ENCODE measurements at places on chromosomes 16 and 17.

DNA sequence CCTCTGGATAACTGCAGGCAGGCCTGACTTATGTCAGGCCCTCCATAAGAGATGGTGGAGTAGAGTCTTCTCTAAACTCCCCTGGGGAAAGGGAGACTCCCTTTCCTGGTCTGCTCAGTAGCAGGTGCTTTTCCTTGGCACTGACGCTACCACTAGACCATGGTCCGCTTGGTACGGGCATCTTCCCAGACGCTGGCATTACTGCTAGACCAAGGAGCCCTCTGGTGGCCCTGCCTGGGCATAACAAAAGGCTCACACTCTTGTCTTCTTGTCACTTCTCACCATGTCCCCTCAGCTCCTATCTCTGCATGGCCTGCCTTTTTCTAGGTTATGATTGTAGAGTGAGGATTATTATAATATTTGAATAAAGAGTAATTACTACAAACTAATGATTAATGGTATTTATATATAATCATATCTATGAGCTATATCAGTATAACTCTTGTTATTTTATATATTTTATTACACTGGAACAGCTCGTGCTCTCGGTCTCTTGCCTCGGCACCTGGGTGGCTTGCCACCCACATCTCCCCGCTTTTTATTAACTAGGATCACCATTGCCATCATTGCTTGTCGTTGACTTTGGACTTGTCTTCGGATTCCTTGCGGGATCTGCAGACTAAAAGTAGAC, 59.8 kb upstream of the ARL4D start:
- no peak for DNase-seq

DNA sequence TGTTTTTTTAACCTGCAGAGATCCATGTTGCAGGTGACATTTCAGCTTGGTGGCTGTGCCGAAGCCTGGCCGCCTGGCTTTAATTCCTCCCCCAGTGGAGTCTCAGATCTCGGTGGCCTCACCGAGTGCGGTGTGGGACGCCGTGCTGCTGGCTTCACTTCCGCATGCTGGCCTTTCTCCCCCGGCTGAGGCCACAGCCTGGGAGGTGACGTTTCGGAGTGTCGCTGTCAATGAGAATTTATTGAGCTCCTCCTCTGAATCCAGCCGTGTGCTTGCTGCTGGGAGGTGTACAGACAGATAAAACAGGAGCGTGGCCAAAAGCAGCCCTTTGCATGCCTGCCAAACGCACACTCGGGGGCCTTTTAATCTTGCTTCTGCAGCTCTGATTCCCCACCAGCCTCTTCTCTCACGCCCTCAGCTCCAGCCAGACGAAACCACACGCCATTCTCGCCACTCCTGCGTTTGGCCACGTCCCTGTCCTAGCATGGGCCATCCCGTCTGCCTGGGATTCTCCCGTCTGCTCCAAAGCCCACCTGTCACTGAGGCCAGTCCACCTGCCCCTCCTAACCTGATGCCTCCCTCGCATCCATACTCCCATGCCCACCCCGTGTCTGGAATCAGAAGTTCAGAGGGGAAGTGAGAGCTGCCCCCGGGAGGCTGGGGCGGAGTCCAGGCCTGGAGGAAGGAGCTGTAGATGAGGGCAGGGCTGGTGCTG, 3.6 kb downstream of the GSE1 start:
- no peak for DNase-seq

DNA sequence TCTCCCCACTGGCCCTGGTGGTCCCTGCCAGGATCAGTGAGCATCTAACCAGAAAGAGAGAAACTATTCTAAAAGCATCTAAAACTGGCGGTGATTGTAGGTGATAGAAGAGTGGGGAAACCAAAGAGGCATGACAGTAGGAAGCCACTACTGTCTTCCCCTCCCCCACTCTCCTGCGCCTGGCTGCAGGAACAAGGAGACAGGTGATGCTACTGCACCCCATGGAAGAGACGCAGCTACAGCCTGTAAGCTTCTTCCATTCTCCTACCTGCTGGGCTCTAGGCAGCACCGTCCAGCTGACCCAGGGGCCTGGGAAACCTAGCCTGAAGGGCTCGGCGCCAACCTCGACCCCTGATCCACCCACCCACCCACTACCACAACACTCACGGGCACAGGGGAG, 32.4 kb upstream of the CSNK2A2 start:
- no peak for DNase-seq

GRCh38 chr17:7004398-7005253, 7.8 kb upstream of the RNASEK start:
- DNase-seq = no peak

DNA sequence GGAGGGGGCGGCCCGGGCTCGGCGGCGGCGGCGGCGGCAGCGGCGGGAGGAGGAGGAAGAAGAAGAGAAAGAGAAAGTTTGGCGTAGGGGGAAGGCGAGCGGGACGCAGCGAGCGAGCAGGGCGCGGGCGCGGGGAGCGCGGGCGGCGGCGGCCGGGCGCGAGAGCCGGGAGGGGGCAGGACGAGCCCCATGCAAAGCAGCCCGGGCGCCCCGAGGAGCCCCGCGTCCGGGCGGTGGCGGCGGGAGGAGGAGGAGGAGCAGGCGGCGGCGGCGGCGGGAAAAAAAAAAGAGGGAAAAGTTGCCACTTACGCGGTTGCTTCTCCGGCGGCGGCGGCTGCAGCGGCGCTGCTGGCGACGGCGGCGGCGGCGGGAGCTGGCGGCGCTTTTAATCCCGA, 10.3 kb upstream of the ZFHX3 start:
- no peak for DNase-seq

DNA sequence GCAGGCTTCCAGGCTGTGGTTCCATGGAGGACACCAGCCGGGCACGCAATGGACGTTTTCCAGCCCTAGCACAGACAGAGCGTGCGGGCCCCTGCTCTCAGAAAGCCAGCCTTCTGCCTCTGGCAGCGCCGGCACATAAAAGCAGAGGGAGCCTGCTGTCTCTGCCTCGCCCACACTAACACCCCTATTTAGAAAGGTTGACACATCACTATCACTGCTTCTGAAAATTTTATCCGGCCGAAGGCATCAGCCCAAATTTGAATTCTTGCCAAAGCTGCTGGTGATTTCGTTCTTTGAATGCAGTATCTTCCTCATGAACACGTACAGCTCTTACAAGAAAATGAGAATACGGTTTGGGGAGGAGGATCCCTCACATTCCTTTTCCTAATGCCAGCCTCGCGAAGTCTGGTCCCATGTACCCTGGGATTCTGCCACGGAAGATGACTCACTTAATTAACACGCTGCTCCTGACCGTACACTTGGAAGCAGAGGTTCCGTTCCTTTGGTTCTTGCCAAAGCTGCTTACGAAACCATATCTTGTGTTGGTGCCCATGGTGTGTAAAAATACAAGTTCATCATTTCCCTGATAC, 1.3 kb upstream of the RAB11FIP3 start:
- no peak for DNase-seq

- no peak for DNase-seq
Observed at GRCh38 chr16:70746040-70746707, 54.8 kb downstream of the VAC14 start.

DNA sequence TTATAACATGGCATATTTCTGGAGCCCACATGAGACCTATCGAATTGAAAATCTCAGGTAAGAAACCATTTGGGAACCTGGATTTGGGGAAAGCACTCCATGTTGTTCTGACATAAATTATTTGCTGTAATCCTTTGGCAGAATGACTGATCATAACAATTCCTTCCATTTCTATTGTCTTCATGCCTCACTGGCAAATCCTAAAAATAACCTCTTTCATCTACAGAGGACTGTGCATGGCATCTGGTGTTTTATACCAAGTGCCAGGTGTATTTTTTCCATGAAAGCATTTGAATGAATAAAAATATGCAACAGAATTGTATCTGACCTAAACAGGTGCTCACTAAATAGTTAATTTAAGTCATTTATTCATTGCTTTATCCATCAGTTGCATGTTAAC, 33.7 kb upstream of the COQ7 start:
- DNase-seq = no peak

DNA sequence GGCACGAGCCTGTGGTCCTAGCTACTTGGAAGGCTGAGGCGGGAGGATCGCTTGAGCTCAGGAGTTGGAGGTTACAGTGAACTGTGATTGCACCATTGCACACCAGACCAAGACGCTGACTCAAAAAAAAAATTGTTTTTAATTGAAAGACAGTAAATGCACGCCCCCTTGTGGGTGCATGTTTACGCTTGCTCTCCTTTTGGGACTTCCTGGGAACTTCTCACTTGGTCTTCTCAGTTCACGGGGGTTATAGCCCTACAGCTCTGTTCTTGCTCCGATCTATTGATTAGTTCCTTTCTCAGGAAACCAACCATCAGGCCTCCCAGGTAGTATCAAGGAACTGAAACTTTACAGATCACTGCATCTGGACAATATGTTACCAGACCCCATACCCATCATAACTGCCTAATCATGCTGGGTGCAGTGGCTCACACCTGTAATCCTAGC, 14.2 kb upstream of the RIPOR1 start:
- no peak for DNase-seq

DNA sequence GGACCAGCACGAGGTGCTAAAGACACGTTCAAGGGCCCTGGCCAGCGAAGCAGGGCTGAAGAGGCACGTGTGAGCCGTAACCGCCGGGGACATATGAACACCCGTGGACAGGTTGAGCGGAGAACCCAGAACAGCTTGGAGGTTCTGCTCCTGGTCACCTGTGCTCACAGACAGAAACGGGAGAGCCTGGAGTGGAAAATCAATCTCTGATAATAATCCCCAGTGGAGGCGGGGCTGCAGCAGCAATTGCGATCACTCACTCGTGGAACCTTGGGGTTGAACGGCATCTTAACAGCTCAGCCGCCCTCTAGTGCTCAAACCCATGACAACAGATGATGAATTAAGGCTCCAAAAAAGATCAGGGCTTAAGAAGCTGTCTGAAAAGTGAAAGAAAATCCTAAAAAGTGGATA, 25.6 kb downstream of the WIPI1 start:
- no peak for DNase-seq

DNA sequence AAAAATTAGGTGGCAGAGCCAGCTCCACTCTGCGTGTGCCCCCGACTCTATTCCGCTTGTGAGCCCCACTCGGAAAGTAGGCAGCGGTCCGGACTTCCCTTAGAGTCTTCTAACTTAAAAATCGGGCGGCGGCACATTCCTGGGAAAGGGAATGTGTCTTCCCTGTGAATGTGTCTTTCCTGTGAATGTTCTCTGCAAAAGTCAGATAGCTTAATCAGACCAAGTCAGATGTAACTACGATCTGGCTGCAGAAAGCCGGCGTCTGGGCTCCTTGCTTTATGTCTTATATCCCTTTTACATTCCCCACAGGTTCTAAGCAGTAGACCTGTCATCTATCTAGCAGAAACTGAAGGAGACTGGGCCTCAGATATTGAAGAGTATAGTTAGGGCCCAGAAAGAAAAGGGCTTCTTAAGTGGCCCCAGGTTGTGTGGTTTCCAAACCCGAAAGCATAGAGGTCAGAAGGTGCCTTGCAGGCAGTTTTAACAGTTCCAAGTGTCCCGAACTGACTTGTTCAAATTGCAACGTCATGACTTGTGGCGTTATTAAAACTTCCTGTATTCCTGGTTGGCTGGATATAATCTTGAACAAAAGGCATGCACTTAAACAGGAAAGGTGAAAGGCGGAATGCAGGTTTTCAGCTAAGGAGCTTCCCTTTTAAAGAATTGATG, 601 bp downstream of the PHKB start:
- no peak for DNase-seq

DNA sequence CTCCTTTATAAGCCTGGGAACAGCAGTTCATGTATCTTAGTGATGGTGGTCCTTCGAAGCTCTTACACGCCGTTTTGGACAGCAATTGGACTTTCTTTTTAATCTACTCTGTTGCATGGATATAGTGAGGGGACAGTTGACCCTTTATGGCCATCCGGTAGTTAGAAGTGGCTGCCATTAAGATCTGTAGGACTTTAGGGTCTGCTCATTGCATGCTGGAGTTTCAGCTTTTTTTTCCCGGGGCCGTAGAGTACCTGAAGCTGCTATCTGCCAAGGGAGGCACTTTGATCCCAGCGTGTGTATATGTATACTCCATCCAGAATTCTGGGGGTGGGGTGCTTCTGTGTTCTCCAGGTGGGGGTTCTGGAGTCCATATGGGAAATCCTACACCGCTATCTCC, 1.2 kb downstream of the CYB5D1 start:
- DNase-seq = no peak

GRCh38 chr17:49241692-49242397, 11.3 kb upstream of the PHOSPHO1 start:
- no peak for DNase-seq

GRCh38 chr16:75267631-75268264, 16.3 kb upstream of the BCAR1 start:
- DNase-seq = no peak

- DNase-seq = no peak
Observed at GRCh38 chr17:57722704-57723043, 22.4 kb downstream of the CCDC182 start.

DNA sequence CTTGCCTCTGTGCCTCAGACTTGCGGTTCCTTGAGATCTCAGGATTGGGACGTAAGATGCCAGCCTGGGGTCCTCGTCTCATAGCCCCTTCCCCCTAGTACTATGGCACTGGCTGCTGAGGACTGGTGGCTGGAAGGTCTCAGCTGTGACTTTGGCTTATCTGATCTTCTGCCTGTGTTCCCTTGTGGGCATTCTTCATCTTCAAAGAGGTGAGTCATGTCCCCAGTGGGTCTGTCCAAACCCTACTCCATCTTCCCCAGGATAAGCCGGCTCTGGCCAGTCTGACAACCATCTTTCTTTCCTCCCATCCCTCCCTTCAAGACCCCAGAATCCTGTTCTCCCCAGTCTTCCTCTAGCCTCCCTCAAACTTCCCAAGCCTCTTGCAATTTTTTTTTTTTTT, 3.6 kb downstream of the CD19 start:
- DNase-seq = no peak

DNA sequence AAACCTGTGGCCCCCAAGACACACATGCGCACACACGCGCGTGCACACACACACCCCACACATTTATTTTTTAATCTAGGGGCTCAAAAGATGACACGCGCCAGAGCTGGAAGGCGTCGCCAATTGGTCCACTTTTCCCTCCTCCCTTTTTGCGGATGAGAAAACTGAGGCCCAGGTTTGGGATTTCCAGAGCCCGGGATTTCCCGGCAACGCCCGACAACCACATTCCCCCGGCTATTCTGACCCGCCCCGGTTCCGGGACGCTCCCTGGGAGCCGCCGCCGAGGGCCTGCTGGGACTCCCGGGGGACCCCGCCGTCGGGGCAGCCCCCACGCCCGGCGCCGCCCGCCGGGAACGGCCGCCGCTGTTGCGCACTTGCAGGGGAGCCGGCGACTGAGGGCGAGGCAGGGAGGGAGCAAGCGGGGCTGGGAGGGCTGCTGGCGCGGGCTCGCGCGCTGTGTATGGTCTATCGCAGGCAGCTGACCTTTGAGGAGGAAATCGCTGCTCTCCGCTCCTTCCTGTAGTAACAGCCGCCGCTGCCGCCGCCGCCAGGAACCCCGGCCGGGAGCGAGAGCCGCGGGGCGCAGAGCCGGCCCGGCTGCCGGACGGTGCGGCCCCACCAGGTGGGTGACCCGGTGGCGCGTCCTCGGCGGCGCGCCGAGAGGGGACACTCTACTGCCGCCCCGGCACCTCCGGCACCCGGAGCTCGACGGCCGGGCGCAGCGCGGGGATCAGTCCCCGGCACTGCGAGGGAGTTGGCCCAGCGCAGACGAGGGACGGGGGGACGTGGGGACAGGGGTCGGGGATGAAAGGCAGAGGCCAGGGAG, at the start of gene STAT5A:
STAT5A (plus strand) TSS at position 522 of the 826 bp plus-strand sequence. CDS start 914 bp downstream, outside the sequence.
- no peak for DNase-seq

All from cortex of kidney (tissue), 1 donor.